ENCODE measurements at places on chromosomes 3 and 15. TPM values are rescaled to one million over a fixed set of nuclear protein-coding genes. Genes with fewer than 3 reads are reported as not detected.

CADM2 gene
- polyA plus RNA-seq = 47.5 TPM

P3H2 gene
- polyA plus RNA-seq = 7.2 TPM

TGM5 gene
- not detected for polyA plus RNA-seq

C3orf85 gene
- not detected for polyA plus RNA-seq

TMOD2 gene
- polyA plus RNA-seq = 2.8 TPM

CP gene
- polyA plus RNA-seq = 3.6 TPM

CACNA2D2 gene
- polyA plus RNA-seq = 4.7 TPM

TM4SF18 gene
- 1.4 TPM for polyA plus RNA-seq

PPARG gene
- polyA plus RNA-seq = not detected

ASB14 gene
- polyA plus RNA-seq = 0.38 TPM

SRGAP3 gene
- 7.5 TPM for polyA plus RNA-seq

TTLL13 gene
- not detected for polyA plus RNA-seq

TNFSF10 gene
- 0.27 TPM for polyA plus RNA-seq

Measured in GM23338 (cell line).